ENCODE measurements at places on chromosomes 1 and 21.

- no peak for DNase-seq
Measured at GRCh38 chr1:26031611-26032220, 10.1 kb downstream of the EXTL1 start.

- no peak for DNase-seq
Measured at GRCh38 chr1:170959385-170959784, 24.1 kb downstream of the MROH9 start.

GRCh38 chr21:17690078-17690494 lies 77.4 kb upstream of the BTG3 start:
- DNase-seq = no peak

- DNase-seq = no peak
Measured at GRCh38 chr1:211546543-211546942, 32.4 kb downstream of the SLC30A1 start.

DNA sequence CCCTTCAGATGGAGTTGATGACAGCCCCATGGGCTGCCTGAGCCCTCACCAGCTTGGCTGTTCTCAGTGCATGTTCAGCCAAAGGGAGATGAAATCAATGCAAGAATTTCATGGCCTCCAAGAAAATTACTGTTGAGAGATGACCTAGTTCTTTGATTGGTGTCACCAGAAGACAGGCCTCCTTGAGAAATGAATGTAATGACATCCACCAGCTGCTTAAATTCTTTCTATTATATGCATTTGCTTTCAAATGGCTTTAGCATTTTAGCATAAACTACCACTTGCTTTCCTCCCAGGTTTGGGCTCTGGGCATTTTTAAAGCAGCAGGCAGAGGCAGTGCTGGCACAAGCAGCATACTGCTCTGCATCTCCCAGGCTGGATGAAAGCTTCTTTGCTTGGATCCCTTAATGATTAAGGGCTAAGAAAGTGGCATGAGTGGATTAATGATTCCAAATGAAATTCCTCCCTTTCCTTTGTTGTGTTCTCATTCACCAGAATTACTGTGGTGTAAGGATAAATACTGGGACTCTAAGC lies 278.4 kb downstream of the ZNF326 start:
- no peak for DNase-seq

DNA sequence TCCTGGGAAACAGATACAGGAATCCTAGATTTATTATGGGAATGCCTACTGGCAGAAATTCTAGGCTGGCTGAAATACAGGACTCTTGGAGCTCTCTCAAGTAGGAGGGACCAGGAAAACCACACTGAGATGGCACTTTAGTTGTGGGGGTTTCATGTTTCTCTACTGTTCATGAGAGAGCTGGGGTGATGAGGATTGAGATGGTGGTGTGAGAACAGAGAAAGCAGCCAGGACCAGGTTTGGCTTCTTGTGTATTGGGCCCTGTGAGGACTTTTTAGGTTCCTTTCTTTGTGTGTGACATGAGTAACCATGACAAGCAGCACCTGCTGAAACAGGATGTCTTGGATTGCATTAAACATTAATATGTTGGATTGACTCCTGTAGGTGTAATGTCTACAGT lies 4.9 kb downstream of the ARID1A start:
- no peak for DNase-seq

- DNase-seq = no peak
Measured at GRCh38 chr1:38451541-38451993, 405.0 kb upstream of the POU3F1 start.

GRCh38 chr21:33139084-33139483 lies 69.1 kb downstream of the OLIG1 start:
- no peak for DNase-seq

GRCh38 chr1:18038051-18038450 lies 69.5 kb upstream of the IGSF21 start:
- DNase-seq = no peak

GRCh38 chr1:35708441-35708921 lies 10.2 kb downstream of the C1orf216 start:
- DNase-seq = no peak

DNA sequence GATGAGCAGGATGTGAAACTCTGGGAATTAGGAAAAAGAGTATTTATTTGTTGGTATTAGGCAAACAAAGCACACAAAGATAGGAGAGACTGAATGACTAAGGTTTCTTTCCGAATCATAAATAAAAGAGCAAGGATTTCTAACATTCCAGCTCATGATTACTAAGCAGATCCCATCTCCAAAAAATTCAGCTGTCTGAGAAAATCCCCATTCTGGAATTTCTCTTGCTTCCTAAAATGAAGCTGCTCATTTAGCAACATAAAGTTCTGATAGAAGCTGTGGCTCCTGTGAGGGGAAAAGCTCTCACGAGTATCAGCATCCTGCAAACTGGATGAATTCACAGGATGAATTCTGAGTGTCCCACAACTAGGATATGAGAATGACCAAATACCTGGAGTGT lies 6.7 kb upstream of the SH2D5 start:
- no peak for DNase-seq

DNA sequence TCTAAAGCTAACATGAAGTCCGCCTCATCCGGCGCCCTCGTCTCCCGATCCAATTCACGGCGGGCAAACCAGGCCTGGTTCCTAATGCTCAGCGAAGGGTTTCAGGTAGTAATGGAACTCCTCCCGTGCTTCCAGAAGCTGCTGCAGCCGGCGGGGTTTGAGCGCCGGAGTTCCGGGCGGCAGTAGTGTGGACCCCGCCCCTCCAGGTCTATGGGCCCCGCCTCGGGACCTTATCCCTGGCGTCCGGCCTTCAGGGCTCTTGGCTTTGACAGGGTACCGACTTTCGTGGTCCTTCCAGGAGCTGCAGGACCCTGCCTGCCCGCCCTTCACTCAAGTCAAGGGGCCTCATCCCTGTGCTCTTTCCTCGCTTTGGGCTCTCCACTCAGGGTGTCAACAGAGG lies 304.1 kb downstream of the FAM72C start:
- DNase-seq = no peak

DNA sequence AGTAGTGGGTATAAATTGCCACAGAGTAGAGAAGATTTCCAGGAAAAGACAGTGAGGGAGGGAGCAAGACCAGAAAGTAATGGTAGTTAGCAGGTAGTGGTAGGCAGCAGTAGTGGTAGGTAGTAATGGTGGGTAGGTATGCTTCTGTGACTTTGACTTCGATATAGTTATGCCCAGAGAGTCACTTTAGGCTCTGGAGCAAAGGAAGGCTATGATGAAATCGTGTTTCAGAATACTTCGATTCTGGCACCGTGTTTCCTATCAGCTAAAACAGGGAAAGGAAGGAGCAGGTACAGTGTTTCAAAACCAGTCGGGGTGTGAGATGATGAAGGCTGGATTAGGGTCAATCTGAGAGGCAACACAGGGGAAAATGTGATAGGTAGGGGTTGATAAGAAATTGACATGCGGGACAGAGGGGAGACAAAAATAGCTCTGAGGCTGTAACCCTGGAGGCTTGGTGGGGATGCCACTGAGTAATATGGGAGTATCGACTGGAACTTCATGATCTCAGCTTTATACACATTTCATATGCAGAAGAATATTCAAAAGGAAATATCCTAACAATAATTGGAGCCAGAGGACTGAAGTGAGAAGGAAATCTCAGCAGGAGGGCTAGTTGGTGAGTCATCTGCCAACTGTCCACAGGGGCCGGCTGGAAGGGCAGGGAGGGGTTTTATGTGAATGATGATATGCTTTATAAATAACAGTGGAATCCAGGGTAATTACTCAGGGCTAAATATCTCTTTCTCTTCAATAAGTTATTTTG lies 25.2 kb upstream of the TRIM45 start:
- no peak for DNase-seq

GRCh38 chr21:44299085-44299457 lies 782 bp upstream of the PFKL start:
- no peak for DNase-seq

DNA sequence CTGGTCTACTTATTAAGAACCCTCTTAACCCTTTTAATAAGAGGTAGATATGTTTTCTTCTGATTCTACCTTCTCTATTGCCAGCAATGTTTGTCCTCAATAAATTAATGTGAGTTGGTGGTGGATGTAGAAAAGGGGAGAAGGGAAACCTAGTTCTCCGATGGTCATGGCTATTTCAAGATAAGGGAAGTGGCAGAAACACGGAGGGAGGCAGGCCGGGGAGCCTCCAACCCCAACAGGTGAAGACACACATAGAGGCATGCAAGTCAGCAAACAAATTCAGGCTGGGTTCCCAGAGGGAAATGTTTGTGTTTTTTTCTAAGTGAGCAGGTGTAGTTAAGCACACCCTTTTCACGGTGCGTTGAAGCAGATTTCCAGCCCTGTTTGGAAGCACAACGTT lies 31.0 kb upstream of the CLDN14 start:
- no peak for DNase-seq

DNA sequence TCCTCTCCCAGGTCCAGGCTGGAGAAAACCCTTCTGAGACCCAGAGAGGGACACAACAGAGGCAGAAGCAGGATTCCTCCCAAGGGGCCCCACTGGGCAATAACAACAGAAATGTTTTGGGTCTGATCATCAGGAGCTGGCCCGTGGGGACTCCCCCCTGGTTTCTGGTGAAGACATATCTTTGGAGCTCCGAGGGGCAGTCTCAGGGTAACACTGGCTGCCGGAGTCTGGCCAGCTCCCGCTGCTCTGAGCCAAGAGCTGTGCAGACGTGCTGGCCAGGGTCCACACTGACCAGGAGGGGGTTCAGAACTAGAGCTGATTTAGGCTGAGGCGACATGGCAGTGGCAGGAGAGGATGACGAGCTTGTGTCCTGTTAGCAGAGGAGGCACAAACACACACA lies 13.1 kb downstream of the ECE1 start:
- no peak for DNase-seq

- no peak for DNase-seq
Measured at GRCh38 chr21:22438428-22439086, 1440.3 kb downstream of the NCAM2 start.

DNA sequence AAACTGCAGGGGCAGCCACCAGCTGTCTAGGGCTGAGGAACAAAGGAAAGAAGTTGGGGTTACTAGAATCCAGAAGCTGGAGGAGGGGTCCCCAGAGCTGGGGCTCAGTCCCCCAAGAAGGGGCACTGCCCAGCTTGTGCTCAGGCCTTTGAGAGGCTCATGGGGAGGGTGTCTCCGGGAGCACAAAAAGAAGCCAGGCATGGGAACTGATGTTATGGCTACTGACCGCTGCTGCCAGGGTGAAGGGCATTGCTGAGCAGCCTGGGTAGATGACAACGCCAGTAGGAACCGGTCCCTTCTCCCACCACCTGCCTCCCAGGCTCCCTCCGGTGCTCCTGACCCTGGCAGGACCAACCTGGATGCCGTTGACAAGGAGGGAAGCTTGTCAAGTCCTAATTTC lies 762.5 kb upstream of the TPTE start:
- DNase-seq = no peak

- no peak for DNase-seq
Measured at GRCh38 chr1:15583016-15583706, 1.7 kb downstream of the AGMAT start.

GRCh38 chr1:110056285-110056683 lies 14.2 kb downstream of the ALX3 start:
- DNase-seq = no peak

GRCh38 chr1:11796036-11796828 lies 9.5 kb downstream of the MTHFR start:
- DNase-seq = no peak

- DNase-seq = no peak
Measured at GRCh38 chr1:64601207-64601606, 131.3 kb downstream of the CACHD1 start.

DNA sequence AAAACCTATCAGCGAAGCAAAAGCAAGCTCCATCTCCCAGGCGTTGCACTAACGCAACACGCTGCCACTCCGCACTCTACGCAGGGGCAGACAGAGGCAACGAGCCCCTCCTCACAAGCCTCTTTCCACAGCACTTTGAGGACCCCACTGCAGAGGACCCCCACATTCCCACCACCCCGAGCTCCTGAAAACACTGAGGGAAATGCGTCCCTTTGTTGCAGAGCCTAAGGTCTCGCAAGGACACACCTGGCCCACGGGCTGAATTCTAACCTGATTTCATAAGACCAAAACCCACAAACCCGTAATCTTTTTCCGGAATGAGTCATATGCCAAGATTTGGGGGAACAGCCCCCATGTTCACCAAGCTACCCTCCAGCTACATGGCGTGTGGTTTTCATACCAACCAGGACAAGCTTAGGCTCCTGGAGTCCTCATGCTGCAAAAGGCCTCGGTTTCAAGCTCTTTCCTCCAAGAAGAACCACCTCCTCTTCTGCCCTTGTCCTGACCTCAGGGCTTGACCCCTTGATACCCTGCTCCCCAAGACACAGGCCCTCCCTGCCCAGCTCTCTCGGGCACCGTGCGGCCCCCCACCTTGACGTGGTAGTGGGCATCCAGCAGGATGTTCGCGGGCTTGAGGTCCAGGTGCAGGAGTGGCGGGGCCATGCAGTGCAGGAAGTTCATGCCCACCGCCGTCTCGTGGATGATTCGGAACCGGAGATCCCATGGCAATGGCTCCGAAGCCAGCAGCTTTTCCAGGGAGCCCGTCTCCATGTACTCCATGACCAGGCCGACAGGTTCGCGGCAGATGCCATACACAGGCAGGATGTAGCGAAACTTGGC lies 10.7 kb downstream of the RIPK4 start:
- no peak for DNase-seq

GRCh38 chr1:230708631-230709580 lies 5.0 kb downstream of the AGT start:
- no peak for DNase-seq

GRCh38 chr1:76955652-76956051 lies 88.4 kb downstream of the ST6GALNAC5 start:
- no peak for DNase-seq

- no peak for DNase-seq
Measured at GRCh38 chr1:94790246-94790645, 29.9 kb upstream of the SLC44A3 start.

GRCh38 chr1:116769104-116769452 lies 14.8 kb downstream of the CD2 start:
- DNase-seq = no peak

DNA sequence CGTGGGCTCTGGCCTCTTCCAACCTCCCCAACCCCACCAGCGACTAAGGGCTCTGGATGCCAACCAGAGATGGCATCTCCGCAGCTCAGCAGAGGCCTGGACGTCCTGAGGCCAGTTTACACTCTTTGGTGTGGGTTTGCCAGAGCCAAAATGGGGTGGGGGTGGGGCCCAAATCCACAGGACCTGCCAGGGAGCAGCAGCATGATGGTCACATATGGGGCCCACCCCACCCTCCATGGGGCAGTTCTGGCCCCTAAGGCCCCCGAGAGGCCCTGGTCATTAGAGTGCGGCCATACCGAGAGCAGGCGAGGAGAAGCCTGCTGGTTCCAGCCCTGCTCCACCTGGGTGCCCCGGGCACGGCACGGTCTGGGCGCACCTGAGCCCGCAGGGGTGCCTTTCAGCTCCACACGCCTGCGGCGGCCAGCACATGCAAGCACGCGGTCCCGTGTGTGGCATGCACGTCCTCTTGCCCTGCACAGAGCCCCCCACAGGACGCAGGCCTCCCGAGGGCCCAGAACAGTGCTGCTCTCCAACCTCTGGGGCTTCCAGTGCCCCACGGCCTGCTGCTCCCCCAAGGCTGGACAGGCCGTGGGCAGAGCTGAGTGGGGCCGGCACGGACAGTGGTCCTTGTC lies 4.8 kb downstream of the C1QTNF12 start:
- DNase-seq = no peak

GRCh38 chr1:207935166-207935583 lies 24.2 kb upstream of the CD34 start:
- no peak for DNase-seq

- no peak for DNase-seq
Measured at GRCh38 chr21:35792569-35793305, 267.6 kb downstream of the SETD4 start.

Measured in activated CD4-positive, CD25-positive, alpha-beta regulatory T cell (primary cell).